Right lobe of liver (tissue), 6 donors: ENCODE measurements at places on chromosomes 16 and 17. TPM values are rescaled to one million over a fixed set of nuclear protein-coding genes. Genes with fewer than 3 reads are reported as not detected.

Gene TUBB3
- 0.34 TPM for total RNA-seq

Gene SLC16A11
- 3.9 TPM for total RNA-seq

DNA sequence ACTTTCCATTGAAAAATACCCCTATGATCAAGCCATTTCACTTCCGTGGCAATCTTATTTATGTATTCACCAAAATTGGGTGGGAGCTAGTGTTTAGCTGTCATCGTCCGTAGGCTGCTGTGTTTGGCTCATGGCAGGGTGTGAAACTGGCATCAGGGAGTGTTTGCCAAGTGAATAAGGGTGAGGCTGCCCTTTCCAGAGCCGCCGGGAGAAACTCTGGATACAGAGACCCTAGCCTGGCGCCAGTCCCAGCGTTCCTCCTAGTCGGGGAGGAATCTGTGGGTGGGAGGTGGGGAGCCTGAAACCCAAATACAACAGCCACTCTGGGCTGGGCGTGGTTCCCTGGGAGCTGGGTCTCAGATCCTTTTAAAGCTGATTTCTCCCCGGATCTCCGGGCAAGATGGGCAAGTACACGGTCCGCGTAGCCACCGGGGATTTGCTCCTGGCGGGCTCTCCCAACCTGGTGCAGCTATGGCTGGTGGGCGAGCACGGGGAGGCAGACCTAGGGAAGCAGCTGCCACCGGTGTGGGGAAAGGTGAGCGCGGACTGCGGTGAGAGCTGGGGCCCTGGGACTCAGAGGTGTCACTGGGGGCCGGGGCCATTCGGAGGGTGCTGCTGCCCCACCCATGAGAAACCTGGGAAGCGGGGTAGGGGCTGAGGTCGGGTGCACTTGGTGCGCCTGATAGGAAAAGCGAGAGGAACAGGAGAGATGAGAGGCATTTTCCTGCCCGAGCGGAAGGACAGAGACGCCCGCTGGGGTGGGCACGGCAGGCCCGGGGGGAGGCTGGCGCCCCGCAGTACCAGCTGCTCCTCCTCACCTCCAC, 62.1 kb upstream of the TEKT1 start:
- no peak for DNase-seq

DNA sequence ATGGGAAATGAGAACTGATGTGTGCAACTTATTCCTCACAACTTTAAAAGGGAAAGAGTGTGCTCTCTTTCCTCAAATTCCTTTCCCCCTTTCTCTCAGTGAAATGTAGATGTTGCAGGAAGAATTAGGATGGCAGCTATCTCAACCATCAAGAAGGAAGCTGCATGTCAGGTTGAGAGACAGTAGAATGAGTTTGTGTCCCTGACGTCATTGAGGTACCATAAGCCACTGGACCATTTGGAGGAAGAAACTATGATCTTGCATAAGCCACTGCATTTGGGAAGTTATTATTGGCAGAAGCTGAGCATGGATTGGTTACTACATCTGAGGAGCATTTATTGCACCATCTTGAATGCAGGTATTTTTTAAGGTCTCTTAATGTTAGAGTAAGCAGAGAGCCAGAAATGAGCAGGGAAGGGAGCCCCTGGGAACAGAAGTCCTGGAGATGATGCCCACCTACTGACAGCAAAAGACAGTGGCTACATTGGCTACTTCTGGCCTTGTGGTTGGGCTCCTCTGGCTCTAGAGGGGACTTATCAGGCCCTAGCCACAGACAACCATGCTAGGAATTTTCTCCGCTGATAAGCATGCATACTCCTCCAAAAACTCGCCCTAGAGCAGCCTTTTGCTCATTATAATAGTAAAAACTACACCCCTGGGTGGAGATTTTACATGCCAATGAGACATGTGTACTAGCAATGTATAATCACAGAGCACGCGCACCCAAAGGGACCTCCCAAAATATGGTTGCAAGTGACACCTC, 249.0 kb upstream of the SALL1 start:
- DNase-seq, result no peak

DNA sequence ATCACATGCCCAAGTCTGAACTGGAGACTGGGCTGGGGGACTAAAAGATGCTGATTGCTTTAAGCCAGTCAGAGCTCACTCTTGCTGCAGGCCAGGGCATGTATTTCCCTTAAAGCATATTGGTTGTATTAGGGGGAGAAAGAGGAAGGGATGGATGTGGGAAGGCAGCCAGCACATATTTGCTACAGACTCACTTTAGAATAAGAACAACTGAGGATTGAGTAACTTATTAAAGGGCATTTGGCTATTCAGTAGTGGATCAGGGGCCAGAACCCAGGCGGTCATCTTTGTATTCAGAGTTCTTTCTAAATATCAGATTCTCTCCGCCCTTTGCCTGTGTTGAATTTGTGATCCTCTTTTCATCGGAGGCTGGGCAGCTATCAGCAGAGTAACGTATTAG, 231.7 kb downstream of the HAPSTR1 start:
- no peak for DNase-seq

- no peak for DNase-seq
Observed at GRCh38 chr16:81394966-81395655, 49.5 kb upstream of the CMIP start.

DNA sequence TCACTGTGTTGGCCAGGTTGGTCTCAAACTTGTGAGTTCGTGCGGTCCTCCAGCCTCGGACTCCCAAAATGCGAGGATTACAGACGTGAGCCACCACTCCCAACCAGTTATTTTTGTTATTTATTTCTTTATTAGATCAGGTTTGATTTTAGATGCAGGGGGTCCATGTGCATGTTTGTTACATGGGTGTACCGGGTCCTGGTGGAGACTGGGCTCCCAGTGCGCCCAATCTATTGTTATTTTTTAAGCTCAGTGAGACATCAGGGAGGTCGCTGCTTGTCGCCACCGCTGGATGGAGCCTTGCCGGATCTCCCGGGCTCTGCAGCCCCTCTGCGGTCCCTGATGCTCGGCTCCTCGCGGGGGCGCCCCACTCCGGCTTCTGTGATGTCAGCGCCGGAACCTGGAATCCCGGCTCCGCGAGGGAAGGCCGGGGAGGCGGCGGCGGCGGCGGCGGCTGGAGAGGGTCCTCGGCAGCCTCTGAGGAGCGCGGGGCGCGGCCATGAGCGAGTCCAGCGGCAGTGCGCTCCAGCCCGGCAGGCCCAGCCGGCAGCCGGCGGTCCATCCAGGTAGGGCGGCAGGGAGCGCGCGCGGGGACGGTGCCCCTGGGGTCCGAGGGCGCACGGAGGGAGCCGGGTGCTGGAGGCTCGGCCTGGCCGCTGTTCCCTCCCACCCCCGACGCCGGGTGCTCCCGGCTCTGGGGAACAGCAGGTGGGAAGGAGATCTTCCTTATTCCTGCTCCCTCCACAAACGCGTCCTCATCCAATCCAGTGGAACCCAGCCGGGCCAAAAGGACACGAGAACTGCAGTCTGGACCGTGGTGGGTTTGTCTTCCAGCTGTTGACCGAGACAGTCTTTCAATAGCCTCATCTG, at the start of gene TMC7:
Gene TMC7, plus strand, starts transcription at position 370 of the 870 bp plus-strand sequence. Its CDS starts 130 bp downstream, at position 500.
- peak; percentile 88 for DNase-seq

GRCh38 chr17:16415031-16415924, at the start of gene TRPV2:
TRPV2 (plus strand) TSS chr17:16415571; CDS start chr17:16417669, 2,098 bp downstream.
- peak; percentile 57 for DNase-seq

- peak; percentile 70 for DNase-seq
Observed at GRCh38 chr16:8173111-8173644, 417.1 kb downstream of the TMEM114 start.
